Right ventricle myocardium superior (tissue), 1 donor: ENCODE measurements at places on chromosomes 7 and 10.

DNA sequence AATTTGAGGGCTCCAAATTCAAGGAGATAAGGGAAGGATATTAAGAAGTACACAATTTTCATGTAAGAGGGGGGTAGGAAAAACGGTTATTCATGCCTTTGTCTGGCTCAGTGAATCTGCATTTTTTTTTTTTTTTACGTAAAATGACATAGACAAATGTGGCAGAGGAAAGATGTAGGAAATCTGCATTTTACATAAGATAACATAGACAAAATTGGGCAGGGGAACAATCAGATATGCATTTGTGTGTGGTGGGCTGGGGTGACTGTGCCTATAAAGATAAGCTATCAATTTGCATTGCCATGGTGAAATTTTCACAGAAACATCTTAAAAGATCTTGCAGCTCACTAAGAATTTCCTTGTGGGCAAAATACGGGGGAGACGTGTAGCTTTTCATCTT, 92.7 kb upstream of the GPR141 start:
- no peak for DNase-seq

GRCh38 chr10:79156334-79157274, 87.8 kb downstream of the ZMIZ1 start:
- no peak for DNase-seq

- DNase-seq, result no peak
These were observed 229.1 kb downstream of the GFRA1 start for GRCh38 chr10:116043861-116044260.

GRCh38 chr7:28181416-28181815, 821 bp upstream of the JAZF1 start:
- DNase-seq, result no peak

DNA sequence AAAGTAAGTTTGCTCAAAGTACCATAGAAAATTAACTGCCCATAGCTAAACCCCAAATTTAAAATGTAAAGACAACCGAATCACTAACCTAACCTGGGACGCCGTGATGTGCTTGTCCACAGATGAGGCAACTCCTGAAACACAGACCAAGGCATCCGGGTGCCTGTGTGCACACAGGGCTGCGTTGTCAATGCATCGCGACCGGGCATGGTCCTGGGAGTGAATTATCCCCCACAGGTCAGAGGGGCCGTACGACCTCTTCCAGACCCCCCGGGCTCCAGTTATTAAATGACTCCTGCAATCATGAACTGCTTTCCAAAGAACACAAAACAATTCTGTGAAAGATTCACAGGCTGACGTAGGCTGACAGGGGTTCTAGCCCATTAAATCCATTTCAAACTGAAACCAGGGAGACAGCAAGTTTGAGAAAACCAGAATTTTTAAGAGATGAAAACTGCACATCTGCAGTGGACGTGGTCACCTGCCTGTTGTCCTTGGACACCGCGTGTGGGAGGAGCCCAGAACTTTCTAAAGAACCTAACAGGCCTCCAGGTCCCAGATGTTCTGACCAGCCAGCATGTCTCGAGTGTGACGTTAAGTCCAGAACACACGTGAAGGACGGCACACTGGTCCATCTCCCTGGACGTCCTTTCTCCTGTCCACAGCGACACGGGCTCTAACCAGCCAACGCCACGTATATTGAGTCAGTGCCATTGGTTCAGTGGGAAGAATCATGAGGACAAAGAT, 297.8 kb downstream of the DNAJB6 start:
- DNase-seq, result no peak

GRCh38 chr10:73910764-73911552, at the start of gene PLAU:
Gene PLAU, plus strand, starts transcription at chr10:73911132. Its CDS starts 424 bp downstream, at chr10:73911556.
- peak; percentile 81 for DNase-seq

GRCh38 chr7:31058122-31058521, 6.0 kb downstream of the ADCYAP1R1 start:
- no peak for DNase-seq

- DNase-seq, result no peak
These were observed 12.8 kb upstream of the LRRC4 start for GRCh38 chr7:128044064-128044463.

- no peak for DNase-seq
These were observed 166.9 kb downstream of the GLI3 start for GRCh38 chr7:42070068-42070467.

DNA sequence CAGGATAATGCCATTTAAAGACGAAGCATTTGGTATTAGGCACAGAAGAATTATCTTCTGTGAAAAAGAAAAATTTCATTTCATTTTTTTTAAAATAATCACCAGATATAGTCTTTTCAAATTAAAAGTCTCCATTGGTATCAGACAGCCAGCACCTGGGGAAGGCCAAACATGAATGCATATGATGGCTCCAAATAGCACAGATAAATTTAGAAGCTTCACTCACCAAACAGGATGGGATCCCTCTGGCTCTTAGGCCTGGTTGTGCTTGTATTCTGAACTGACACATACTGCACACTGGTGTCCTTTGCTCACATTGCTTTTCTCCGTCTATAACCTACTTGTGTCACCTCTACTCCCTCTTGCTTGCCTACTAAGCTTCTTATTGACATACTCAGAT, 169.5 kb upstream of the CHRM2 start:
- no peak for DNase-seq

- DNase-seq, result peak; percentile 6
These were observed 3.5 kb downstream of the KCP start for GRCh38 chr7:128906766-128907559.

GRCh38 chr7:125222596-125222995, 293.0 kb upstream of the POT1 start:
- DNase-seq, result no peak

- no peak for DNase-seq
These were observed 109.1 kb downstream of the SEPTIN7 start for GRCh38 chr7:35909870-35910357.

DNA sequence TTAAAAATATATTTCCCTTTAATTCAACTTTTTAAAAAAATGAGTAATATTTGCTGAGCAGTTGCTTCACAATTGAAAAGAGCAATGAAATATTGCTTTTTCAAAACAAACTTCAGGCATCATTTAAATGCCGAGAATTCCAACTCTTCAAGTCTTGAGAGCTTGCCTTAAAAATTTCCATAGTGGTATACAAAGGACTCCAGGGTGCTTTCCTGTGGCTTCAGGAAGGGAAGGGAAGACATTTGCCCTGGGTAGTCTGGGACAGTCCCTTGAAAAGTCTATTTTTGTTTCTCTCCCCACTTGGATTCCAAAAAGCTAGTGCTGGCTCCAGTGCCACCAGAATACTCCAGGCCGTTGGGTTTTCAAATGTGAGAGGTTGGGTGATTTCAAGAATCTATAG, 71.7 kb downstream of the HYCC1 start:
- no peak for DNase-seq

DNA sequence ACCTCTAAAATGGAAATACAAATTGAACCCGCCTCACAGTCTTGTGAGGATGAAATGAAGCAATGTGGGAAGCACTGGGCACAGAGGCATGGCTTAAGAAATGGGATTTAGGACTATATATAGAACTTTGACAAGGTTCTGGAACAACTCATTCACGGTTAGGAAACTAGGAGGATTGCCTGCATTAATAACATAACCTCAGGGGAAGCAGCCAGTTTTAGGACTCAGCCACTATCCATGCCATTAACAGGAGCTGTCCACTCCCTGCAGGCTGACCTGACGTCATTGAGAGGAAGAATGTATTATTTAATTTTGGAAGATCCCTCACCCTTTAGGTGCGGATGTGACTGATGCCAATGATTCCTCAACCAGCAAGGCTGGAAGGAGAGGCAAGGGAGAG, 34.8 kb downstream of the ITGB8 start:
- DNase-seq, result no peak

- no peak for DNase-seq
These were observed 133.7 kb downstream of the SLC25A13 start for GRCh38 chr7:96188174-96188581.

DNA sequence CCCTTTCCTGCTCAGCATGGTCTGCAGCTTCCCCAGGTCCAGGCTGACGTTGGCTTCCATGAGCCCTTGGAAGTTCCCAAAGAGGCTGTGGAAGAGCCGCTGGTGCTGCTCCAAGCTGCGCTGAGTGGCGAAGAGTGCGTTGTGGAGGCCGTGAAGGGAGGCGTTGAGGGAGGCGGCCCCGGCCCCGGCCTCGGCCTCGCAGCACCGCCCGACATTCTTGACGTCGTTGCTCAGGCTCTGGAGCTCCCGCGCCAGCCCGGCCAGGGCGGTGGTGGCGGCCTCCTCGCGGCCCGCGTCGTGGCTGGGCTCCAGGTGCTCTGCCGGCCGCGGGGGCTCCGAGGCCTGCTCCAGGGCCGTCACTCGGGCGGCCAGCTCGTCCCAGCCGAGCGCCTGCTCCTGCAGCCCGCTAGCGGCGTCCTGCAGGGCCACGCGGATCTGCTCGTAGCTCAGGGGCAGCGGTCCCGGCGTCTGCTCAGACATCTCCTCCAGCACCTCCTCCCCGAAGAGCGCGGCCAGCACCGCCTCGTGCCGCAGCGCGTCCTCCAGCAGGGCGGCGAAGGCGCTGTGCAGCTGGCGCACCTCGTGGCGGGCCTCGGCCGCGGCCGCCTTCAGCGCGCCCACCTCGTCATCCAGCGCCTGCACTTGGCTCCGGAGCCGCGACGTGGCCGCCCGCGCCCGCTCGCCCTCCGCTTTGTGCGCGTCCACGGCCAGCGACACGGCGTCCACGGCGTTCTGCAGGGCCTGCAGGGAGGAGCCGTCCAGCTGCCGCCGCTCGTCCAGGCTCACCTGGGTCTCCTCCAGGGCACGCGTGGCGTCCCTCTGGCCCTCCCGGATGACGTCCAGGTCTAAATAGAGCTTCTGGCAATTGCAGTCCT, 14.7 kb downstream of the MMRN2 start:
- DNase-seq, result peak; percentile 54

DNA sequence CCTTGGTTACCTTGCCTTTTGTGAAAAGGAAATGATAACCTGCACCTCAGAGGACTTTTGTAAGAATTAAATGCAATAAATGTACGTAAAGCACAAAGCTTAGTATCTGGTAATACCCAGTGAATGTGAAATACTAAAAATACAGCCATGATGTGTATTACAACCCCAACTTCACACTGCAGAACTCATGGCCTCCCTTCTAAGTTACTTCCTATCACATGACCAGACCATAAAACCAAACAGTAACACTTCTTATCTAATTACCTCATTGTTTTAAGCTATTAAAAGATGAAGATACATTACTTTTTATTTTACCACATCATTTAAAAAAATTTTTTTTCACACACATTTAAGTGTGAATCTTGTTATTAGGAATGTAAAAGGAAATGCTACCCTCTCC, 29.0 kb downstream of the VPS41 start:
- no peak for DNase-seq

- DNase-seq, result no peak
These were observed 43.2 kb upstream of the PRLHR start for GRCh38 chr10:118638680-118639079.

GRCh38 chr10:79277579-79278269, 69.5 kb upstream of the PPIF start:
- DNase-seq, result no peak

GRCh38 chr7:80439894-80440821, 71.7 kb downstream of the GNAT3 start:
- no peak for DNase-seq

DNA sequence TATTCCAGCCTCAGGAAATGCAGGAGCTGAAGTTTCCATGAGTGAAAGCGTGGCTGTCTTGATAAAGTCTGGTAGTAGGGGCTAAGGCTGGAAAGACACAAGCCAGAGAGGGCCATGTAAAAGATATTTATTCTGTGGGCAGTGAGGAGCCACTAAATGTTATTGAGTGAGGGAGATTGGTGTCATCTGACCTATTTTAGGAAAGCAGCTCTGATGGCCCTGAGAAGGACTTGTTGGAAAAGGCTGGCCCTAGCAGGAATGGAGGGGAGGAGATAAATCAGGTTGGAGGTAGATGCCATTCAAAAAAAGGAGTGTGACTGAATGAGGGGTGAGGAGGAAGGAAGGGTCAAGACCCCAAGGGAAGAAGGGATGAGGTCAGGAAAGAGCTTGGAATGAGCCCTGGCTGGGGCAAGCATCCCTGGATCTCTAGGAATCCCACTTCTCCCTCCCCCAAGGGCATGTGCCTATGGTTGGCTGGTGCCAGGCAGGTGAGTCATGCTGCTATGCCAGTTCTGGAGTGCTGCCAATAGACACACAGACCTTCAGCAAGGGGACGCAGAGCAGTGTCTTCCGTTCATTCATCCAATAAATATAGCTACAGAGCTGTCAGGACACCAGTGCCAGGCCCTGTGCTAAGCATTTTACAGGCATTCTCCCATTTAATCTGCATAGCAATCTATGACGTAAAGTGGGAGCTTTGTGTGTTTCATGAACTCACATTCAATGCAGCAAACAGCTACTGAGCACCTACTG, 2.0 kb downstream of the ANKRD2 start:
- peak; percentile 72 for DNase-seq

DNA sequence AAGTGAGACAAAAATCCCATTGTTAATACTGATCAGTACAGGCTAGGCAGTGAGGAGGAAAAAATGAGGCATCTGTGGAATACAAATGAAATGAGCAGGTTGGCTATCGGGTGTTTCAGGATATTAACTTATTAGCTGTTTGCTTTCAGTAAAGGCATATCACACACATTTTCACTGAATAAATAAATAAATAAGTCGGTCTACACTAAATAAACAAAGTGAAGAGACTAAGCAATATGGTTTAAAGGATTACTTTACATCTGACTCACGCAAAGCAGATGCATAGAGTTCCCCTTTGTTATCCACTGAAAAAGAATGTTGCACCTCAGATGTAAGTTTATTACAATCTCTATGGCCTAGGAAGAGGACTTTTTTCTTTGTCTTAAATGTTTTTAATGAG, 6.3 kb upstream of the SEMA3A start:
- DNase-seq, result no peak

GRCh38 chr7:13848681-13849131, 140.8 kb downstream of the ETV1 start:
- no peak for DNase-seq

- DNase-seq, result no peak
These were observed 5.5 kb upstream of the ZNF316 start for GRCh38 chr7:6631605-6632004.

- peak; percentile 46 for DNase-seq
These were observed 50.1 kb upstream of the TMEM72 start for GRCh38 chr10:44860811-44861736.

GRCh38 chr7:35019179-35019729, 18.0 kb downstream of the DPY19L1 start:
- no peak for DNase-seq

DNA sequence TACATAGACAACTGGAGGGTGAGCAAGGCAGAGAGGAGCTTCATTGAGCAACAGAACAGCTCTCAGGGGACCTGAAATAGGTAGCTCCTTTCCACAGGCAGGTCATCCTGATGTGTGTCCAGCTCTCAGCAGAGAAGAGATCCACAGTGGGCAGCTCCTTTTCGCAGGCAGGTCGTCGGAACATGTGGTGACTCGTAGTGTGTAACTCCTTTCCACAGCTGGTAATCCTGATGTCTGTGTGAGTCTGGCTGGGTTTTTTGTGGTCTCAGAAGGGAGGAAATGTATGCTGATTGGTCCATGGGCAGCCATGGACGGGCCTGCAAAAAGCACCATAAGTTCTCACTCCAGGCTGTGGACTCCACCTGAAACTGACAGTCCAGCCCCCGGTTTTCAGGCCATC, 24.4 kb upstream of the TES start:
- no peak for DNase-seq

- DNase-seq, result no peak
These were observed 95.8 kb downstream of the CAMK1D start for GRCh38 chr10:12444981-12445700.

- DNase-seq, result no peak
These were observed 14.6 kb upstream of the ZSCAN21 start for GRCh38 chr7:100034871-100035510.

- no peak for DNase-seq
These were observed 259.7 kb upstream of the MGMT start for GRCh38 chr10:129207297-129207696.
